ENCODE measurements at places on chromosomes 3 and 15.

DNA sequence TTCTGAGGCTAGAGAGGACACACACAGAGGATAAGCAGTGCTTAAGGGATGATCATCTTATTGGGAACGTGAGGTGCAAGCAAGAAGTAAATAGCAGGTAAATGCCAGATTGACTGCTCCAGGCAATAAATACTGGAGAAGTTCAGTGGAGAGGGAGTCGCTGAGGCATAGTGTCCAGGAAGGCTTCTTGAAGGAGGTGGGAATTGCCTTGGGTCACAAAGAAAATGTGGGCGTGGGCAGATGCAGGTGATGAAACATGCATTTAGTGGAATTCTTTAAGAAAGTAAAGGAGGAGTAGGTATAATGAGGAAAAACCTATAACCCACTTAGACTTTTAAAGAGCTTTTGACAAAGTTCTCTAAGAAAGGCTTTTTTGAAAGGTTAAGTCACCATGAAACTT is 7.4 kb upstream of the SEMA5B start:
- DNase-seq, result no peak

DNA sequence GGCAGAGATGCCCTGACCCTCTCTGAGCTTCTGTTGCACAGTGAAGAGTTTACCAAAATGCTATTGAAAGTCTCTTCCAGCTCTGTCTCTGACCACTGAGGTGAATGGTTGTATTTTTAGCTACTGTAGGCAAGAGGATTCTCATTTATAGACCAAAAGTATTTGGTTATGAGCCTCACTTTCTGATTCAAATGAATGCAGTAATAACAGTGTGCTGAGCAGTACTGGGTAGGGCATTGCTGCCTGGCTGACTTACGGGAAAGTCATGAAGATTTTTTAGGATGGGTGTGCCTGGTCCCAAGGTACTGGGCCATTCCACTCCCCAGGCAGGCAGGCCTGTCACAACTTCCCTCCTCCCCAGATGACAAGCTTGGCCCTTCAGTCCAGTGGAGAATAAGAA is 15.5 kb downstream of the PLA1A start:
- no peak for DNase-seq

DNA sequence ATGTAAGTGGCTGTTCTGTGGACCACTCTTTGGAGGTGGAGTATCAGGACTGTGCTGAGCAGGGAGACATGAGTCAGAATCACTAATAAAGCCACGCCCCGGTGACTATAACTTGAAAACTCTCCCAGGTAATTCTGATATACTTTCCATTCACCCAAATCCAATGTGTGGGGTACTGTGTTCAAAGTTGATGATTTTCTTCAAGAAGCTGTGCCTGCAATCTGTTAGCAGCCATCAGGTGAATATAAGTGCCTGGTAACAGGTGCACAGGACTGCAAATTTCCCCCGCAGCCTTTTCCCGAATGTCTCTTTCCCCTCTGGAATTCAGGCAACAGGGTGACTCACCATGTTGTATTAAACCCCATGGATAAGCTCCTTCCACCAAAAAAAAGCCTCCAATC is 17.0 kb downstream of the MAGI1 start:
- peak; percentile 58 for DNase-seq

DNA sequence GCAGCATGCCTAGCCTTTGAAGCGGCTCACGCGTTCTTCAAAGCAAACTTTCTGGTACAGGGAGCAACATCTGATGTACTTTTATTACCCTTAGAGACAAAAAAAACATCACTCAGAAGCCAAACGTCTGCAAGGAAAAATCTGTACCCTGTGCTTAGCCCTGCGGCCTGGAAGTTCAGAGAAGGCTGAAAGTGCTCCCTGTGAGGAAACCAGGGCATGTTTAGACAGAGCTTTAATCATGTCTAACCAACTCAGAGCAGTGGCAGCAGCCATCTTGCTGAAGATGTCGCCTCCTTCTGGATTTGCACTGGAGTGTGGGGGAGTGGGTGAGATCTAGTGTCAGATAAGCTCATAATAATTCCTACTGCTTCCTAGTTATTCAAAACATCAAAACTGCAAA is 170.4 kb downstream of the P3H2 start:
- DNase-seq, result no peak

DNA sequence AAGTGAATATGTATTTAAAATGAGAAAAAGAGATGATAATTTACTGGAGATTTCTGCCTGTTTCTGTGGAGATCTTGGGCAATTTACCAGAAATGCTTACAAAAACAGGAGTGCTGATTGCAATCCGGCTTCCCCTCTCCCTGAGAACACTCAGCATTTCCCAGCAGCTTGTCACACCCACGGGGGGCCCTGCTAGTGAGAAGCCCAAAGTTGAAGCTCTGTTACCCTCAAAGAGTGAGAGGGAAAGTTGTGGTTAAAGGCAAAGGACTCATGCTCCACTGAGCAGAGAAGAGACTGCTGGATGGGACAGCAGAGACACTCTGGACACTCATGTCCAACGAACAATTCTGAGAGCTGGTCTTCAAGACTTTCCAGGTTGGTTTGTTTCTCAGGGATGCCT is 2.9 kb downstream of the MCTP2 start:
- peak; percentile 47 for DNase-seq

DNA sequence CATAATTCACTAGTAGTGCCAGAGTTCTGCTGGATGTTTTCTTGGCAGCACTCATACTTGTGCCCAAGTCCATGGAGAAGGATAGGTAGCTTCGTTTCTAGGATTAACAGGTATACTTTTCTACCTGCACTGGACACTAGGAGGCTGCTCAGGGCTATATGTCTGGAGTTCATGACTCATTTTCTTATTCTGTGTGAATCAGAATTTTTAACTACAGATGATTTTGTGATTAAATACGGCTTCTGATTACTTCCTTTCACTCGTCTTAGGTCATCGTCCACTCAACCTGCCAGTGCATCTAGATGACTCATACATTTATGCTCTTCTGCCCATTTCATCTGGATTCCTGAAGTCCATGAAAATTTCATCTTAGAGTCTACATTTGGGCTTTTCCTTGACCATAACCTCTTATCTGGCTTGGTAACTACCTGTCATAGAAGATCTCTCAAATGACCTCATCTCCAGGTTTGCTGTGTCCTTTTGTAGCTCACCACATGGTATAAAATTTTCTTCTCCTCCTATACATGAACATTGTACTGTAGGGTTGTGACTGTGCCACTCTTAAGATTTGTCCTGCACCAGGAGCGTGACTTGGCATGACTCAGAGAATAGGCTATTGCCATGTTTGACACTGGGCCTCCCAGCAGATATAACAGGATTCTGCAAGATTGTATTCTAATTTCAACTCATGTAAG is 66.7 kb upstream of the GCSAM start:
- peak; percentile 76 for DNase-seq

DNA sequence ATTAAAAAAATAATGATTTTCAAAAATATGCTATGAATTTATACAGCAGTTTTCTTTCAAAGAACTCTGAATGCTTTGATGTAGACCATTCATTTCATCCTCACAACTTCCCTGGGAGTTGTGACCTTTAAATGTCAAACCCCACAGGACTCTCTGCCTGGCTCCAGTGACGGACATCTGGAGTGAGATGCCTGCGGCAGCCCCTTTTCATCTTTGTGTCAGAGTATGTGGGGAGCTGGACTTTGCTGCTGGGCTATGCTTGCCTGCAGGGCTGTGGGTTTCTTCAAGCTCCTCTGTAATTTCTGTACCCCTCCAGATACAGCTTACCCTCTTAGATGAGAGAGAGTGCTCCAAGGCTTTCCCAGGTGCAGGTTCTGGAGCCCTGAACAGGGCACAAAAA is 70.6 kb upstream of the RASGRP1 start:
- no peak for DNase-seq

DNA sequence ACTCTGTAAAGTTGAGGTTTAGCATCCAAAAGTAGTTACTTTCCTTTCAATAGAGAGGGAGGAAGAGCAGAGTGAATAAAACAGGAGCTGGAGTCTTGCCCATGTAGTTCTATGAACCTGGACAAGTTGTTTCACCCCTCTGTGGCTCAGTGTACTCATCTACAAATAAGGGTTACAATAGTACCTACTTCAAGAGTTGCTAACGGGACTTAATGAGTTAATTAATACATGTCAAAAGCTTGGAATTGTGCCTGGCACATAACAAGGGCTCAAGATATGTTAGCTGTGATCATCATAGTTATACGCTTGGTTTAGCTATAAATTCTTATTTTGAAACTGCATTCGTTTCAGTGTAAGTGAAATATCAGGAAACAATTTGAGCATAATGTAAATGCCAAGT is 388.5 kb upstream of the THBS1 start:
- DNase-seq, result peak; percentile 92

GRCh38 chr3:39808467-39809180 is 785 bp upstream of the MYRIP start:
- peak; percentile 16 for DNase-seq

All from kidney tubule cell (primary cell).